ENCODE measurements at places on chromosomes 13 and 19. TPM values are rescaled to one million over a fixed set of nuclear protein-coding genes. Genes with fewer than 3 reads are reported as not detected.
A peak's percentile ranks its signal among the peaks of the same experiment; 100 is the strongest.

GRCh38 chr19:33622809-33623511, 1.2 kb downstream of the CHST8 start:
- DNase-seq = no peak

DNA sequence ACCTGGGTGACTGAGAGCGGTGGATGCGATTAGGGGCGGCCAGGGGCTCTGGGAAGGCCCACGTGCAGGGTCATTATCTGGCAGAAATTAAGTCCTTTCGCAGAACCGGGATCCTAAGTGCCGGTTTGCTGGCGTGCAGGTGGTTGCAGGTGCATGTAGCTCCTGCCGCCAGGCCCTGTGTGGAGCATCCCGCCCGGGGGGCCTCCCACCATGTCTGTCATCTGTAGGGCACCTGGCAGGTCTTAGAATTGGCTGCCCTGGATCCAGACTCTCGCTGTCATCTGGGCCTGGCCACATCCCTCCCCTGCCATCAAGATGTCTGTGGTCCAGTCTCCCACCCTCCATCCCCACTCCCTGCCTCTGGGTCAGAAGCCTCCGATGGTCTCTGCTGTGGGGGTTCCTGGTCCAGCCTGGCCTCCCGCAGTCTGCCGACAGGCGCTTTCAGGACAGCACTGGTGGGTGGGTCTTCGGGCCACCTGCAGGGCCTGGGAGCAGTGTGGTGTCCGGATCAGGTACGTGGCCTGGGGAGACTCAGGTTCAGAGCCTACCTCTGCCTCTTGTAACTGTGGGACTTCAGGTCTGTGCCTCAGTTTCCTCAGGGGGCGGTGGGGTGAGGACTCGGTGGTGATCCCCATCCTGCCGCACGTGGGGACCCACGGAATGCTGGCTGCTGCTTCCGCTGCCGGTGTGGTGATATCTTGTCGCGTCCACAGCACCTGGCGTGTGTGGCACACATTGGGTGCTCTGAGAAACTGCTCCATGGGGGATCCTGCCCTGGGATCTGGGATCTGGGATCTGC, 5.4 kb downstream of the GNA11 start:
- no peak for DNase-seq

GRCh38 chr19:7637374-7638256, 705 bp downstream of the STXBP2 start:
- peak; percentile 60 for DNase-seq

The ZNF813 gene
- 0.70 TPM for total RNA-seq

The CYP4F8 gene
- total RNA-seq = not detected

- DNase-seq = no peak
These were observed 78.2 kb upstream of the TNFSF11 start for GRCh38 chr13:42495751-42496150.

The ZNF98 gene
- total RNA-seq = not detected

DNA sequence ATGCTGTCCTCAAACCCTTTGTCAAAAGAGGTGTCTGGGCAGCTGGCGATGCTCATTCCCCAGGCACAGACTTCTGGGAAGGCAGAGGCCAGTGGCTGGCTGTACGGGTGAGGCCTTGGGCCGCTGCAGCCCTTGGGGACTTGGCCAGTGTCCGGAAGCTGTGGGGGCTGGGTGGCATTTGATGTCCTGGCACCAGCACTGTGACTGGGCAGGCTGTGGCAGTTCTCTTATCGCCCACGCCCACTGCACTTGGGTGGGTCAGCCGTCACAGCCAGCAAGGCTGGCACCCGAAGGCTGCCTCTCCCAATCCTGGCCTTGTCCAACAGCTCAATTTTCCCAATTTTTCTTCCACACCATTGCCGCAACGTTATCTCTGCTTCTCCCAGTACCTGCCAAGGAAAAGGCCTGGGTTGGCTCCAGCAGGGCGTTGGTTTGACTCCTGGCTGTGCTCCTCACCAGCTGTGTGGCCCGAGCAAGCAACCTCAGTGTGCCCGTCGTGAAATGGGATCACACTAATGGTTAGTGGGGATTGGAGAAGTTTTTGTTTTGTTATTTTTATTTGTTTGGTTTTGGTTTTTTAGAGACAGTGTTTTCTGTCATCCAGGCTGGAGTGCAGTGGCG, 12.7 kb upstream of the SLC44A2 start:
- no peak for DNase-seq

DNA sequence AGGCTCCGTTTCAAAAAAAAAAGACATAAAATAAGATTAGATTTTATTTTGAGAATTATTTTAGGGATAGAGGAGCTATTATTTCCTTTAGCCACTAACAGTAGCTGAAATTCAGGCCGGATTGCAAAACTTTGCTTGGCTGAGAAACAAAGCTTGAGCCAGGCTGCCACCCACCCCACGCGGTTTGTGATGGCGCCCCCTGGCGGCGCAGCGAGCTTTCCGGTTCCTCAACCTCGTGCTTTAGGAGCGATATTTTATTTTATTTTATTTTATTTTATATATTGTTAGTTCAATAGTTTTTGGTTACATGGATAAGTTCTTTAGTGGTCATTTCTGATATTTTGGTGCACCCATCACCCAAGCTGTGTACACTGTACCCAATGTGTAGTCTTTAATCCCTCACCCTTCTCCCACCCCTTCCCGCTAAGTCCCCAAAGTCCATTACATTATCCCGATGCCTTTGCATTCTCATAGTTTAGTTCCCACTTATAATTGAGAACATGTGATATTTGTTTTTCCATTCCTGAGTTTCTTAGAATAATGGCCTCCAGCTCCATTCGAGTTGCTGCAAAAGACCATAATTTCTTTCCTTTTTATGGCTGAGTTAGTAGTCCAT, 19.8 kb upstream of the CEACAM4 start:
- no peak for DNase-seq

DNA sequence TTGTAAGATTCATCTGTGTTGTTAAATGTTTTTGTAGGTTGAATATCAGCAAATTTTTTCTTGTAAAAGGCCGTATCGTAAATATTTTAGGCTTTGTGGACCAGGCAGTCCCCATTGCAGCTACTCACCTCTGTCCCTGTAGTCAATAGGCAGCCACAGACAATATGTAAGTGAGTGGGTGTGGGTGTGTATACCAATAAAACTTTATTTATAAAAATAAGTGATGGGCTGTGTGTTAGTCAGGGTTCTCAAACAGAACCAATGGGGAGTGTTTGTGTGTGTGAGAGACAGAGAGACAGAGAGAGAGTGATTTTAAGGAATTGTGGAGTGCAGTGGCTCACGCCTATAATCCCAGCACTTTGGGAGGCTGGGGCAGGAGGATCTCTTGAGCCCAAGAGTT, 37.6 kb upstream of the NFIC start:
- DNase-seq = no peak

- no peak for DNase-seq
These were observed 610.4 kb upstream of the SLITRK6 start for GRCh38 chr13:86409466-86410241.

- no peak for DNase-seq
These were observed 1850.4 kb downstream of the OLFM4 start for GRCh38 chr13:54879036-54879435.

The TSSK6 gene
- 1.8 TPM for total RNA-seq

DNA sequence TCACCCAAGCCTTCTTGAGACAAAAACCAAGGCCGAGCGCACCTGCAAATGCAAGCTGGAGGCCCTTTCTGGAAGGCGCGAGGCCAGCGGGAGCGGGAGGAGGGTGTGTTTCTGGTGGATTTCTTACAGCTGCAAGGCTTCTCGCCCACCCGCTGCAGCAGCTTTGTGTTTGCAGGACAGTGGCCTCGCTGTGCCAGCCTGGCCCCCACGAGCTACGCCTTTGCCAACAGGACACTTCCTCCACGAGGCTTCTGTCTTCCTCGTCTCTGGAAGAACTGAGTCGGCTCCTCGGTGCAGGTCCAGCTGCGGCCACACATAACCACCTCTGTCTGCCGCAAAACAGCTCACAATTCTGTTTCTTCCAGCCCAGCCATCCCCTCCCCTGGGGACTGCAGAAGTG, 10.1 kb downstream of the ATCAY start:
- DNase-seq = no peak

The CHERP gene
- total RNA-seq = 27.2 TPM

The KIR3DL2 gene
- total RNA-seq = not detected

The KASH5 gene
- not detected for total RNA-seq

- DNase-seq = no peak
These were observed 22.5 kb upstream of the ZNF429 start for GRCh38 chr19:21482863-21483276.

The B3GNT8 gene
- total RNA-seq = 0.65 TPM

- no peak for DNase-seq
These were observed 1170.4 kb downstream of the EFNB2 start for GRCh38 chr13:105365021-105365550.

DNA sequence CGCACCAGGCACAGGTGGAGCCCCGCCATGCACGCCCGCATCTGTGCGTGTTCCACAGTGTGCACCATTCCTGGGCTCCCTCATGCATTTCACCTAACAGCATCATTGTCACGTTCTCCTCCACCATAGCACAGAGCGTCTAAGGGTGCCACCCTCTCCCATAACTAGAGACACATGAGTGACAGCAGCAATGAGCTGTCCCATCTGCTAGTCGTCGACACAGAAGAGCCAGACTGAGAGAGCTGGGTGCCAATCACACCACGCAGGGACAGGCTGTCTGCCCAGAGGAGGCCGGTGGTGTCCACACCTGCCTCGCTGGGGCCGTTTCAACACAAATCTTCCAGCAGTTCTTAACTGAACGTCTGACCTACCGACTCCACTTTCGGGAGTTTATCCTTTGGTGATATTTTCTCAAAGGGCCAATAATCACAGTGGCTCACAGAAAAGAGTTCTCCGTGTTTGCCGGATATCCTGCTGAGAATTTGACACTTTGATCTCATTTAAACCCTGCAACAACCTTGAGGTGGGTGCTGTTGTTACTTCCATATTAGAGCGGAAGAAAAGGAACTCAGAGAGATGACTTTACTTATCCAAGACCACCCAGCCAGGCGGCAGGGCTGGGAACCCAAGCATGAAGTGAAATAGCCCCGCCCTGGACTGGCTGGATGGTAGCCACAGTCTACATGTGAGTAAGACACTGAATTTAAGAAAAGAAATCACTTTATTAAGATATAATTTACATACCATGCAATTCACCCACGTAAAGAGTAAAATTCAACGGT, 16.2 kb downstream of the CLEC11A start:
- DNase-seq = no peak

DNA sequence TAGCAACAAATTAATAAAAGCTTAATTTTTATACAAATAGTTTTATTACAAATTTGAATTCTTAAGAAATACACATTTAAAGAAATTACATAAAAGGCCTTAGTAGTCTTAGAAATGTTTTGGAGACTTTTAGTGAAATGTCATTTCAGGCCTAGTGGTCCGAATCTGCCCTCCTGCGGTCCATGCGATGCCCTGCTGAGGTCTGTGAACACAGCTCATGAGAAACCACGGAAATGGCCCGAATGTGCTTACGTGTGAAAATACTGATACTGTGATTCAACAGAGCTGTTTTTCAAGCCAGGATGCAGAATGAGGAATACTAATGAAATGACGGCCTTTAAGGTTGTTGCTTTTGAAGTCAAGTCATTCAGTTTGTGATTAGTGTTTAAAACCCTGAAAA, 157.9 kb downstream of the COL4A1 start:
- DNase-seq = no peak

- no peak for DNase-seq
These were observed 367.3 kb downstream of the DCT start for GRCh38 chr13:94112227-94112626.

GRCh38 chr13:50589139-50589538, 254.4 kb downstream of the DLEU7 start:
- no peak for DNase-seq

GRCh38 chr19:35216833-35217648, 11.5 kb downstream of the FAM187B start:
- DNase-seq = no peak

GRCh38 chr13:27183561-27184147, 12.0 kb upstream of the USP12 start:
- DNase-seq = peak; percentile 85

GRCh38 chr13:21079761-21080592, 18.6 kb upstream of the LATS2 start:
- no peak for DNase-seq

The CAMSAP3 gene
- total RNA-seq = 40.8 TPM

- DNase-seq = no peak
These were observed 599 bp upstream of the ARHGEF7 start for GRCh38 chr13:111114362-111115060.

- no peak for DNase-seq
These were observed 463 bp upstream of the POMP start for GRCh38 chr13:28658539-28658795.

The NMRK2 gene
- not detected for total RNA-seq

DNA sequence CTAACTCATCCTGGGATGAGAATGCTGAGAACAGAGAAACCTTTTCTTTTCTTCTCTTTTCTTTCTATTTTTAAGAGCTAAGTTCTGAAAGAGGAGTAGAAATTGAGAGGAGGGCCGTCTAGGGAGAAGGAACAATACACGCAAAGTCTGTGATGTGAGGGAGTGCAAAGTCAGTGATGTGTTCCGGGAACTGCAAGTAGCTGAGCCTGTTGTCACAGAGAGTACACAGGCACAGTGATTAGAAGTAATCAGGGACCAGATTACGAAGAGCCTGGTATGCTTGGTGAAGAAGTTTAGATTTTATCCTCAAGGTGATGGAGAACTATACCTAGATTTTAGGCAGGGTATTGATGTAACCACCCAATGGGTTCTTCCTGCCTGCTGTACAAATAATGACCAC, 32.0 kb upstream of the CXCL17 start:
- DNase-seq = no peak

GRCh38 chr13:39025433-39025839, 12.5 kb downstream of the PROSER1 start:
- DNase-seq = no peak

GRCh38 chr13:91142572-91142971, 204.9 kb upstream of the MIR17HG start:
- DNase-seq = no peak

The FFAR1 gene
- not detected for total RNA-seq

The NXNL1 gene
- total RNA-seq = not detected

GRCh38 chr19:50325310-50326100, 3.7 kb downstream of the KCNC3 start:
- DNase-seq = peak; percentile 82

The IGFL3 gene
- total RNA-seq = not detected

The UBA52 gene
- 425 TPM for total RNA-seq

The OXGR1 gene
- total RNA-seq = not detected

DNA sequence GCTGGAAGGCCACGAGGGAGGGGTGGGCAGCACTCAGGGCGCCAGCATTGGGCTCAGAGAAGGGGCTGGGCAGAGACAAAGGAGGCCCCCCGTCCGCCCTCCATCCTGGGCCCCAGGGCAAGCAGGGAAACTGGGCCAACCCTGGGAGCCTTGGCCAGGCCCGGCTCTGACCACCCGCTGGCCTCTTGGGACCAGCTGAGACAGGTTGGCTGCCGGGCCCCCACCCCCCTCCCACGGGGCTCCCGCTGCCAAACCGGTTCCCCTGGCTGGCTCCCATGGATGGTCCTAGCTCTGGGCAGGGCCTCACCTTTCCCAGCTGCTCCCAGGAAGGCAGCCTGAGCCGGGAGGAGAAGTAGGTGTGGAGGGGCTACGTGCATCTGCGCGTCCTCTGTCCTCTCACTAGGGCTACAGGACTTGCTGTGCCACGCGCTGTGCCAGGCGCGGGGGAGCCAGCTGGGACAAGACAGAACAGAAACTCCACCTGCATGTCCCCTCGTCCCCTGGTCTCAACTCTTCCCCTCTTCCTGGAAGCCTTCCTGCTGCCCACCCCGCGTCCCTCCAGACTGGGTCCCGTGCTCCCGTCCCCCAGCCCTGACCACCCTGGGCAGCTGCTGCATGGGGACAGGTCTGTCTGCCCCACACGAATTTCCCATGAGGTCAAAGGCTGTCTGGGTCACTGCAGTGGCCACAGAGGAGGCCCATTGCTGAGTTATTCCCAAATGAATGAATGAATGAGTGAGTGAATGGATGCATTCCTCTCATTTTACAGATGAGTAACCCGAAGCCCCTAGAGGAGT, 29.1 kb upstream of the NCCRP1 start:
- no peak for DNase-seq

GRCh38 chr19:15274477-15274876, 42.2 kb upstream of the EPHX3 start:
- DNase-seq = no peak
